Upper lobe of right lung (tissue), 1 donor: ENCODE measurements at places on chromosomes 11 and 22.

- DNase-seq, result no peak
Measured at GRCh38 chr11:69818231-69818602, 999 bp downstream of the FGF3 start.

- DNase-seq, result no peak
Measured at GRCh38 chr22:36470994-36471331, 10.5 kb downstream of the TXN2 start.

GRCh38 chr22:34609646-34610045 lies 456.3 kb upstream of the ISX start:
- no peak for DNase-seq

- no peak for DNase-seq
Measured at GRCh38 chr11:126791446-126791845, 209.1 kb downstream of the KIRREL3 start.

DNA sequence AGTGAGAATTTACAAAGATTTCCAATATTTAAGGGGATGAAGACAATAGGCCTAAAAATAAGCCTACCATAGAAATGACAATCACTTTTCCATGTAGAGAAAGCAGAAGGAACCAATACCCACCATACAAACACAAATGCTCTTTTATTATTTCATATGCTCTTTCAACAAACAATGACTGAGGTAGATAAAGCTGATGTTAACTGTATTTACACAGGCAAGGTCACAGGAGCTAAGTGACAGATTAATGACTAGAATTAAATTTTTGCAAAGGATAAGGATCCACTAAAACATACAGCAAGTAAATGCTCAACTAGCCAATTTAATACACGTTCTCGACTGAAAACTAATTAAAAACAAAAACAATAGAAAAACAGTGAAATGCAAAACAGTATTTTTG lies 34.2 kb downstream of the PICALM start:
- no peak for DNase-seq

GRCh38 chr11:105104292-105104691 lies 35.3 kb downstream of the CARD18 start:
- no peak for DNase-seq

GRCh38 chr11:126817096-126817495 lies 183.5 kb downstream of the KIRREL3 start:
- DNase-seq, result no peak

DNA sequence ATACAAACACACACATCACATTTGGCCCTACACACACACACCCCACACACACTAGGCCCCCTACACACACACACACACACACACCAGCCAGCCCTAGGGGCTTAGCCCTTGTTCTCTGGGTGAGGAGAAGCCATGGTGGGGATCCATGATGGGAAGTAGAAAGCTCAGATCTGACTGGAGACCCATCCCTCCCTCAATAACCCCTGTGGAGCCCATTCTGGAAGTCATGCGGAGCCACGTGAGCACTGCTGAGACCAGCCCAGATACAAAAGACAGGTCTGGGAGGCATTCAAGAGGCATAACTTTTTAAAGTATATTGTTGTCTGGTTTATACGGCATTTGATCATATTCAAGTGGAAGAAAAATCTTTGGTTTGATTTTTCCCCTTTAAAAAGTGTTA lies 448.5 kb downstream of the SOX6 start:
- DNase-seq, result no peak

DNA sequence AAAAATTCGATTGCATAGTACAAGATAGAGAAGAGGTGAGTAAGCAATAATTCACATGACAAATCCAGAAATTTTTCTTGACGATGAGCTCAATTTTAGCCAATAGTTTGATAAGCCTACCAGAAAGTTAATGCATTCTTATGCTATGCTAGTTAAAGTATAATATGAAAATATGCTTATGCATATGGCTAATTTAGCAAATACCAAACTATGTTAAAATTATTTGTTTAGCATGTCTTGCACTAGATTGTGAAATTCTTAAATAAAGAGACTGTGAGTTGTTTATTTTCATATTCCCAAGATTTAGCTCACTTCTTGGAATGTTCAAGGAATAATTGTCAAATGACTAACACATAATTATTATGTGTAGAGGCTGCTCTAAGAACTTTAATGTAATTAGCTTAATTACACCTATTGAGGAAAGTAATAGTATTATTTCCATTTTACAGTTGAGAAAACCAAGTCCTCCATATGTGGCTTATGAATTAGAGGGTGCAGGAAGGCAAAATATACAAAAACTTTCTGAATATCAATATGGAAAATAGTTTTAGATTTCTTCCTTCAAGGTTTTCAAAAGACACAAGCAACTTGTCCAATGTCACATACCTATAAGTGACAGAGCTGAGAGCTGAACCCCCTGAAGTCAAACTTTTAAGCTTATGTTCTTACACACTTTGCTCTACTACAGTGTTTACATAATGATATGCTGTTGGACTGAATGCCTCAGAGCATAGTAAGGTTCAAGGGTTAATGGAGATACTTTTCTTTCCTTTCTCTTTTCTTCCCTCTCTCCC lies 45.9 kb upstream of the ARHGAP20 start:
- DNase-seq, result no peak

GRCh38 chr11:64745189-64745520 lies 1.2 kb upstream of the RASGRP2 start:
- DNase-seq, result peak; percentile 89
